CD4-positive, alpha-beta T cell treated with Interleukin-6 for 4 hours (primary cell): ENCODE measurements at places on chromosomes 12 and 14.

GRCh38 chr12:30953951-30954751, 27.6 kb downstream of the TSPAN11 start:
- no peak for DNase-seq

DNA sequence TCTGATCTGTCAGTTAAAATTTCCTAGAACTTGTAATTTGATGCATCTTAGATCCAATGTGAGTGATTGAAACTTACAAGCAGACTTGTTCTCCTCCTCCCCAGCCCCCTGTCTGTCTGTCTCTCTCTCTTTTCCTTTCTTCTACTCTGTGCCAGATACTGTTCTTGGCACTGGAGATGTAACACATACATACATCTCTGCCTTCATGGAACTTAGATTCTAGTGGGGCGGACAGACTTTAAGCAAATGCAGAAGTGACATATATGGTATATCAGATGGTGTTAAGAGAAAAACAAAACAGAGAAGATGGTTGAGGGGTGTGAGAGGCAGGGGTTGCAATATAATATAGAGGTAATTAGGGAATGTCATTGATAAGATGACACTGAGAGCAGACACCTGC, 6.6 kb downstream of the CHST11 start:
- no peak for DNase-seq

GRCh38 chr14:72612041-72612440, 281.9 kb downstream of the DPF3 start:
- DNase-seq = no peak

DNA sequence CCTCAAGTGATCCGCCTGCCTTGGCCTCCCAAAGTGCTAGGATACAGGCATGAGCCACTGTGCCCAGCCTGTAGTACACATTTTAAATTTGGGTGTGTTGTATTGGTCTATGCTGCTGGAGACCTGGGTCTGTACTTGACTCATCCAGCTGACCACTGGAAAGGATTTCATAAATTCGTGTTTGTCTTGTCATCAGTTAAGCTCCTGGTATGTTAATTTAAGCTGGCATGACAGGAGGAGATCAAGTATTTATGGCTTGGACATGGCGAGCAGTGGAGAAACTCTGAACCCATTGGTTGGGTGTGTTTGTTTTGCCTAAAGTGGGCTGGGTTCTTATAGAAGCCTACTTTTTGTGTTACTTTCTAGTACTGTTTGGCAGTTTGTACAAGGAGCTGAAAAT, 24.2 kb downstream of the YY1 start:
- no peak for DNase-seq

DNA sequence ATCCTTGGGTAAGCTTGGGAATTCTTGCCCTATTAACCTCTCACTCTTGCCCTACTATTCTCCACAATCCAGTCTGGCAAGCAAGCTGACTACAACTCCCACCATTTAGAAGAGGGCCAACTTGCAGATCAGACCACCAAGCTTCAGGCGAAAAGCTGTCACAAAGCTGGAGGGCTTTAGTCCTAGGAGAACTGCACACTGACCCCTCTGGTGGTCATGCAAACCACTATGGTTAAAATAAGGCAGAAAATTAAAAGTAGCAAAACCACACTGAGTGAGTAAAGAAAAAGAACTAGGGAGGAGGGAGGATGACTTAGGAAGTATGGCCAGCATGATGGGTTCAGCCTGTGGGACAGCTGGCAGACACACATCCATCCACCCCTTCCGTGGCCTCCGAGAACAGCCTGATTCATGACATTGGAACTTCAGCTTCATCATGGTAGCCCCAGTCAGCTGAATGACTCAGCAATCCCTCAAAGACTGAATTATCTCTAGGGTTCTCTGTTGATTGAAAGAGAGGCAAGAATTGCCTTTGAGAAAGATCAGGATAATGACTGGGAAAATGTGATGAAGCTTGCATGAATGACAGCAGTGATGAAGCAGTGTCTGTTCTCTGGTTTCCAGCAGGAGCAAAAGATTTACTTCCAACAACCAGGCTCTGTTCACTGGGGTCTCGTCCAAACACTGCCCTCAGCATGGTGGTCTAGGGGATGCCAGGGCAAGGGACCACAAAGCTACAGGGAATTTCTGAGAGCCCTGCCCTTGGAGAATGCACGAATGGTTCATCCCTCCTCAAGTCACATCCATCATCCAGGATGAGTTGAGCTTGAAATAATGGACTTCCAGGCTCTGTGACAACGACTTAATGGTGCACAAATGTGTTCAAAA, 24.4 kb downstream of the PITPNM2 start:
- no peak for DNase-seq

DNA sequence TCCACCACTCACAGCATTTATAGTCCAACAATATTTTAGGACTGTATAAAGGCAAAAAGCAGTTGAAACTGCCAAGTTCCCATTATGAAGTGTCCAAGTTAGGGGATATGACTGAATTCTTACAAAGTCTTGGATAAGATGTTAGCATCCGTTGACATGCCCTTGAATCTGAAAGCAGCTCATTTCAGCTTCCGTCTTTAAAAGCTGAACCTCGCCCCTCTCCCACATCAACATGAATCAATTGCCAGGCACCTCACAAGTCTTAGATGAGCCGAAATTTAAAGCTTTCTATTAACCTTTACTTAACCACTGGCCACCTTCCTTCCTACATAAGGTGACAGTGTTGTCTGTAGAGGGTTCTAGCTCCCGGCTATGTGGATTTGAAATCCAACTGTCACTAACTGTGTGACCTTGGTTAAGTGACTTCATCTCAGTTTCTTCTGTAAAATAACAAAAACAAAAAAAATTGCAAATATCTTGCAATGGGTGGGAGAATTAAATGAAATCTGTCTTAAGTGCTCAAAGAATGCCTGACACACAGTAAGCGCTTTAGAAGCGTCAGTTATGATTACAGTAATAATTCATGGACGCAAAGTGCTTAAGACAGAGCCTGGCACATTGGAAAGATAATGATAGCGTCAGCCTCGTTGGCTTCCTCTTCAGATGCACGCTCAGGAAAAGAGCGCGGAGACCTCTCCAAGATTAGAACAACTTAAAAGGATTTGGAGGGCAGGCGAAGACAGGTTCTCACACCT, 1.2 kb downstream of the PPP1CC start:
- peak; percentile 40 for DNase-seq

DNA sequence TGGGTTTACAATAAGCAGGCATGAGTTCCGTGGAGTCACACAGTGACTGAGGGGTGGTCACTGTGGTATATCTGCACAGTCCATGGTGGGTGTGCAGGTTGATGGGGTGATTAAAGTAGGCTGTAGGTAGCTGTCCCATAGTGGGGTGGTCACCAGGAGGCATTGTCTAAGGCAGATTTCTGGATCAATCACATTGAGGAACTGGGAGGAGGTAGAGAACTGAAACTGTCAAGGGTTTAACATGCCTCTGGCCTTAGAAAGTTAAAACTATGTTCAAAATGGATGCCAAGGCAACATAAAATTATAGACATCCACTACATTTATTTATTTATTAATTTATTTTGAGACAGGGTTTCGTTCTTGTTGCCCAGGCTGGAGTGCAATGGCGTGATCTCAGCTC, 8.3 kb downstream of the ADCK1 start:
- no peak for DNase-seq

- DNase-seq = no peak
Observed at GRCh38 chr12:41189395-41190251, 1.5 kb downstream of the PDZRN4 start.

- DNase-seq = no peak
Observed at GRCh38 chr12:27554421-27555186, 30.6 kb downstream of the PPFIBP1 start.

- no peak for DNase-seq
Observed at GRCh38 chr12:24979976-24980730, 31.3 kb upstream of the BCAT1 start.

DNA sequence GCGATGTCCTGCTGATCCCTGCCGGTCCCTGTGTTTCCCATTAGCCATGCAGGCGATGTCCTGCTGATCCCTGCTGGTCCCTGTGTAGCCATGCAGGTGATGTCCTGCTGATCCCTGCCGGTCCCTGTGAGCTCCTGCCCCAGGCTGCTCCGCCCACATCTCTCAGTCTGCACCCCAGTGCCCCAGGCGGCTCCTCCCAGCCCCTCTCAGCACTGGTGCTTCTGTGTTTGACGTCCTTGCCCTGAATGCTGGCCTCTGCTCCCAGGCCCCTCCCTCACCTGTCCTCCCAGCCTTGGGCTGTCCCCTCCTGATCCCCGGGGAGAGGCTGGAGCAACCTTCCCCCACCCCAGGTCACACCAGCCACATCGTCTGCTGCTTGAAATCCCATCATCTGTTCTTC, 41.4 kb upstream of the TEX22 start:
- no peak for DNase-seq
